Hematopoietic multipotent progenitor cell treated with erythropoietin and hydrocortisone succinate and interleukin-3 and kit ligand, for 4 days (in vitro differentiated cells): ENCODE measurements at places on chromosomes 6 and 20.

GRCh38 chr6:141539617-141540016 lies 593.1 kb upstream of the GJE1 start:
- DNase-seq = no peak

DNA sequence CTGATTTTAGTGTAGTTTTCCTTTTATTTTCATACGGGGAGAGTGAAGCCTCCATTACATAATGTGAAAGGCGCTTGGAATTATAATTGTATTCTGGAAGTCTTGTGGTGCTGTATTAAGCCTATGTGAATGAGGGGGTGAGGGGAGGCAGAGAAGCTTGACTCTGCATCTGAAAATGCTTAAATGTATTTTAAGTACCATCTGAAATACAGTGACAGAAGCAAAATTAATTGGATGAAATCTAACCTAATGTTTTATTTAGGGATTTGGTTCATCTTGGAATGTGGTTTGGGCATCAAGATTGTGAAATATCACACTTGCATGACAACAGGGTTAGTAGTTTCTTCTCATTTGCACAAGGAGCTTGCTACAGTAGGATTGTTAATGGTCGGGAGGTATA lies 41.2 kb downstream of the TMEM200A start:
- no peak for DNase-seq

DNA sequence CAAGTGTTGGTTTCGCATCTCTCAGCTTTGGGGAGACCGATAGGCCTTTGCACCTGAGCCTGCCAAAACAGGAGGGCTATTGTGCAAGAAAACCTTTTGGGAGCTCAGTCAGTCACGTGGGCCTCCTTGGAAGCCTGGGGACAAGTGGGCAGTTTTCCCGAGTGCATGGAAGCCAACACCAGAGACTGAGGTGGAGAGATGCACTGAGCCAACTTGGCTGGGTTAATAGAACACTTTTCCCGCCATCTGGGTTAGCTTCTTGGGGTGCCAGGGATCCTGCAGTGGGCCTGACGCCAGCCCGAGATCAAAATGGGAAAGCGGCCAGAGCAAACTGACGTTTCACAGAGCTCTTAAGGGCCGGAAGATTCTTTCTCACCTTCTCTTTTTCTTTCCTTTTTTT lies 2.8 kb upstream of the OOEP start:
- no peak for DNase-seq

DNA sequence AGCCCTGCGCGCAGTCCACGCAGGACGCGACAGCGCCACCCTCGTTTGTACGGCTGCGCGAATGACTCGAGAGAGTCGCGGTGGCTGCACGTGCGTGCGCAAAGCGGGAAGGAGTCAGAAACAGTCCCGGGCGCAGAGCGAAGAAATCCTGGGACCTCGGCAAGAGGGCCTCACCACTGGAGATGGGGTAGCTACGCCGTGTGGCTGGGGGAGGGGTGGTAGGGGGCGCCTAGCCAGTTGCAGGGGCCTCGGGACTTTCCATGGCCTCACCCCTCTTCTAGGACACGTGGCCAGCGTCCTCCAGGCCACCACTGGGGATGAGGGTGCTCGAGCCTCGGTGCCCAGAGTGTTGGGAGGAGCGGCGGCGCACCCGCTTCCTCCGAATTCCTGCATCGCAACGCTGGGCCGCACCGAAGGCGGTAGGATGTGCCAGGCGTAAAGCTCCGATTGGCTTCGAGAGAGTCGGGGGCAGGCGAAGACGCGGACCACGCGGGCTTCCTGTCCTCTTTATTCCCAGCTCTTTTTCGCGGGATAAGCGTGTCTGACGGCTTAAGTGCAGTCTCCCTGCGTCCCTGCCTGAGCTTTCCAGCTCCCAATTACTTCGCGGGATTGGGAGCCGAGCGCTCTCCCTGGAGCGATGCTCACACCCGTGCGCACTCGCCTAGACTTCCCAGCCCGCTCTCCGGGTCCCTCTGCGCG lies 38.7 kb downstream of the NCR2 start:
- DNase-seq = no peak

- no peak for DNase-seq
Observed at GRCh38 chr20:24814556-24815195, 134.4 kb upstream of the CST7 start.

- DNase-seq = no peak
Observed at GRCh38 chr6:224350-224749, 67.9 kb upstream of the DUSP22 start.

DNA sequence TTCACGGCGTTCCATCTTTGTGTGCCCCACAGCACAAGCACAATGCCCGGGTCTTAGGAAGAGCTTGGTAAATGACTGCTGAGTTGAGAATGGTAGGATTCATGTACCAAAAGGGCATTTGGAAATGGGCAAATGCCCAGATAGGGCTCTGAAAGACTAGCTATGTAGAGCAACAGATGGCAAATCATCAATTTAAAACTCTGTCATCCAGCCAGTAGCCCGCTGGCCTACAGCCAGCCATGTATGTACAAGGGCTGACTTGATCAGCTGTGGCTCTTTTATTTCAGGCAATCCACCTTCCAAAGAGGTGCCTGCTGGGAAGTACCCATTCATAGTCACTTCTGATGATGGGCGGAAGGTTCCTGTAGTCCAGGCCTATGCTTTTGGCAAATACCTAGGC lies 35.1 kb downstream of the NT5E start:
- no peak for DNase-seq

GRCh38 chr6:29886701-29887100 lies 55.6 kb upstream of the HLA-A start:
- DNase-seq = no peak

GRCh38 chr6:101422811-101423210 lies 29.3 kb downstream of the GRIK2 start:
- DNase-seq = no peak

DNA sequence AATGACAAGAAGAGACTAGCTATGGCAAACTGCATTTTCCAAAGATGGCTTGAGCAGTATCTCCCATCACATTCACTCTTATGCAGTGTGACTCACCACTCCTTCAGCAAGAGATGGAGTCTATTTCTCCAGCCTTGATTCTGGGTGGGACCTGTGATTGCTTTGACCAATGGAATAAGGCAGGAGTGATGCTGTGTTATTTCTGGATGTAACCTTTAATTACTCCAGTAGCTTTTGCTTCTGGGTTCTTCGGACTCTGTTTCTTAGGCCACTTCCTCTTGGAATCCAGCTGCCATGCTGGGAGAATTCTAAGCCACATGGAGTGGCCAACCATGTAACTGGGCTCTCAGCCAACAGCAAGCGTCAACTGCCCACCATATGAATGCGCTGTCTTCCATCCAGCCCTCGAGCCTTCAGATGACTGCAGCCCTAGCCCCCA lies 50.7 kb downstream of the TGM2 start:
- DNase-seq = peak; percentile 52

DNA sequence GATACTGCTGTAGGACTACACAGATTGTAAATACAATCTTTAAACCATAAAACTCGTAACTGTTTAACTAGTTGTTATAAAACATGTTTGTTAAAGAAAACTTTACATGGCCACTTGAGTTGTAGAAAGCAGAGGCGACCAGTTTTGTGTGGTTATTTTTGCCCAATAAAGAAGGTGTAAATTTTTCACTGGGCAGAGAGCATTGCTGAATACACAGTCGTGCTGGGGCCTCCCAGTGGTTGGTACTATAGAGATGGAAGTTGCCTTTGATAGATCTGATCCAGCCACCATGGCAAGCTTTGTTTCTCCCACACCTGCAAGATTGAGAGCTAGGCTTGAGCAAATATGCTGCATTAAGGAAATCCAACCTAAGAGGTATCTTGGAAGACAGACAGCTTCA lies 34.0 kb upstream of the YWHAB start:
- no peak for DNase-seq

DNA sequence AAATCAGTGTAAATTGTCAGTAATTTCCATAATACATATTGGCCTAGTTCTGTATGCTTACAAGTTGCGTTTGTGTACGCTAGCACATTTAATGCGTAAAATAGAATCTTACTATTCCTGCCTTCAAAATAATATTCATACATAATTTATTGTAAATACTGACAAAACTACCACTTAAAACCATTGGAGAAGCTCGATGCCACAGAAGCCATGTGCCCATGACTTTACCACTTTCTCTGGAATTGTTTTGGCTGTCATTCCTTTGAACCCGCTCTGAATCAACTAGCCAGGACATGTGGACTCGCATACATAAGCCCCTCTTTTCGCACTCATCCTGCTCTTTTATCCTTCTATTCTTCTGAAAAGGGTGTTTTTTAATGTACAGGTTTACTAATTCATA lies 151.5 kb downstream of the TMEM242 start:
- DNase-seq = no peak

DNA sequence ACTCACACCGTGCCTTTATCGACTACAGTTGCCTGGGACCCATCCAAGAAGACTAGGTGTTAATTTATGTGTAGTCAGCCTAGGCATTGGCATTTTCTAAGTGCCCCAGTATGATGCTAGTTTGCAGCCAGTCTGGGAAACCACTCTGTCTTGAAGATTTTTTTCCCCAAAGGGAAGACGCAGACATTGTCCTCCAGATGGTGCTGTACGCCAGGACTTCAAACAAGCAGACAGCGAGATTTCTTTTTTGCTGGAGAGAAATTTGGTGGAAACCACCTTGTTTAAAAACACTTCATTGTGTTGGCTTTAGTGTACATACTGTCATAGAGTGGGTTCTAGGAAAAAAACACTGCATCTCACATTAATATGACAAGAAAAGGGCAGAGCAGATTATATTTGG lies 30.0 kb downstream of the ALDH5A1 start:
- DNase-seq = peak; percentile 72

DNA sequence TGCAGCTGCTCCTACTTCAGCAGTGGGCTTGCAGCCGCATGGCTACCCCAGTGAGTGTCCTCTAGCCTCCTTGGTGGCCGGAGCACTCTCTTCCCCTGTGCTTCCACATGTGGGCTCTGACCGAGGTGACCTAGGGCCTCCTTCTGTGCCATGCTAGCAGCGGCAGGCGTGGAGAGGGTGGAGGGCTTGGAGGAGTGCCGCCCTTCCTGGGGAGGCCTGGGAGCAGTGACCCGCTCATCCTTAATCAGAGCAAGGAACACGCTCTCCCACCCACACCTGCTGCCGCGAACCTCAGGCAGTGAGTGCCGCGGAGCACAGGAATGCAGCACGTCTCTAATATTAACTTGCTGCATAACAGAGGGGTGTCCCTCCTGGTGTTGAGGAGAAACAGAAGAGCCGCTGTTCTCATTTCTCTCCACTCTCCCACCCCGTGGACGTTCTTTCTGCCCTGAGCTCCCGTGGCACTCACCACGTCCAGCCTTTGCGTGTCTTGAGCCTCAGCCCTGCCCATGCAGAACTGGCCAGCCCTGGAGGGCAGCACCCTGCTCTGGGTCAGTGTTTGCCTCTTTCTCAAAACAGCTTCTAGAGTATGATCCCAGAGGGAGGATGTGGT lies 31.9 kb downstream of the DUSP22 start:
- DNase-seq = no peak

DNA sequence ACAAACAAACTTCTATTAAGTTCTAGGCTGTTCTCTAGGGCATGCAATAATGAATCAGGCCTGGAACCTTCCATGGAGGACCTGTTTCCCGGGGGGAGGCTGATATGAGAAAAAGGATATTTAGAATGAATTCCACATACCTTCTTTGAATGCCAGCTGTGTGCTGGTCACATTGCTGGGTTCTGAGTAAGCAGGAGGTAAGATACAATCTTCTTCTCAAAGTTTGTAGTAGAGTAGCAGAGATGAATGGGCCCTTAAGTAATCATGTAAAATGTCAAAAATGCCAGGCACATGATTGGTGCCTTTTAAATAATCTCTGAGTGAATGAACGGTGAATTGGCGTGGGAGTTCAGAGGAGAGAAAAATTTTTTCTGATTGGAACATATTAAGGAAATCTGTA lies 47.4 kb downstream of the TGM2 start:
- DNase-seq = no peak

DNA sequence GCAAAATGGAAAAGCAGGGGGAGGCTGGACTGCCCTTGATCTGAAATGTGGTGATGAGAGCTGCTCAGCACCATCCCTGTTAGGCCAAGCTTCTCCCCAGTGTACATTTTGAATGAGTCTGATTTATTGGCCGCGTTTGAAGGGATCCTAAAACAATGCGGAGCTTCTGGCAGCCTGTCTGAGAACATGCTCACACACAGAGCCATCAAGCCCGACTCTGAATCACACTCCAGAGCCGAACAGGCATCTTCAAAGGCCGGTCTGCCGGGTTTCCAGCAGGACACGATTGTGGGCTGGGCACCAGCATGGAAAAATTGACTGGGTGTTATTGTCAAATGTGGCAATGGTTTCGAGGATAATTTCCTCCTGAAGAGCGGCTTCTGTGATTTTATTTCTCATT lies 235.9 kb downstream of the TFAP2C start:
- DNase-seq = no peak

DNA sequence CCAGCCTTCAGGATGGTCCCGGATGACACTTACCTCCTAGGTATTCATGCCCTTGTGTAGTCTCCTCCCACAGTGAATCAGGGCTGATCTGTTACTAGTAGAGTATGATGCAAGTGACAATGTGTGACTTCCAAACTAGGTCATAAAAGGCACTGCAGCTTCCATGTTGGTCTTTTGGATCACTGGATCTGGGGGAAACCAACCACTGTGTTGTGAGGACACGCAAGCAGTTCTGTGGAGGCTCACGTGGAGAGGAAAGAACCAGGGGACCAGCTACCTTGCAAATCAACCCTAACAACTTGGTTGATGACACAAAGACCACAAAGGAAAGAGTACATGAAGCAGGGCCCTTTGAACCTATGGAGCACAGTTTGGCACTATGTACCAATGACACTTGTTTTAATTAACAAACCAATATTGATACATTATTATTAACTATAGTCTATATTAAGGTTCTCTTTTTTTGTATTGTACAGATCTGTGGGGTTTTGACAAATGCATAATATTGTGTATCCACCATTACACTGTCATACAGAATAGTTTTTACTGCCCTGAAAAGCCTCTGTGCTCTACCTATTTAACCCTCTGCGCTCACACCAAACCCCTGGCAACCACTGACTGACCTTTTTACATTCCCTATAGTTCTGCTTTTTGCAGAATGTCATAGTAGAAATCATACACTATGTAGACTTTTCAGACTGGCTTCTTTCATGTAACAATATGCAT lies 16.3 kb upstream of the SDCBP2 start:
- no peak for DNase-seq

GRCh38 chr20:46004889-46005473 lies 3.7 kb upstream of the MMP9 start:
- peak; percentile 93 for DNase-seq

DNA sequence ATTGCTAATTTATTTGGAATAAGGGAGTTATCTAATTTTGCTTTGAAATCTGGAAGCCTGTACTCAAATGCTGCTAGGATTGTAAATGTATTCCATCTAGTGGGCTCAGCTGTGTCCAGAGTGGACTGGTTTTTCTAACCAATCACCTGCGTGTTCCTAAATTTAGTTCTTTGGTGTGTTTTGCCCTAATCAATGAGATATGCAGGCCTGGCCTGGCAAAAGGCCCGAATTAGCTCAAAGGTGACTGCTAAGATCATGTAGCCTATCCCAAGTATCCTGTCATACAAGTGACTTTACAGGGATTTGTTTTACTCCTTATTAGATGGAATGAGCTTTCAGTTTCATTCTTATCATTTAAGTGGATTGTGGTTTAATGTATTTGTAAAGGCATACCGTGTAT lies 51.3 kb upstream of the ARMC2 start:
- peak; percentile 18 for DNase-seq
